ENCODE measurements at places on chromosomes 16 and 17. TPM values are rescaled to one million over a fixed set of nuclear protein-coding genes. Genes with fewer than 3 reads are reported as not detected.

GRCh38 chr16:54655121-54655590 lies 275.5 kb upstream of the IRX5 start:
- DNase-seq = no peak
- H3K4me1 ChIP-seq = peaks cover 3% of the 10 kb centered on the region
- H3K27ac ChIP-seq = no peak overlapping the region
- H3K4me3 ChIP-seq = no peak overlapping the region
- H3K36me3 ChIP-seq = no peaks in the 10 kb centered on the region

GRCh38 chr17:14622615-14623101 lies 321.8 kb downstream of the HS3ST3B1 start:
- H3K27me3 ChIP-seq = peaks cover 6% of the 10 kb centered on the region
- H3K27ac ChIP-seq = no peak overlapping the region
- H3K4me1 ChIP-seq = no peaks in the 10 kb centered on the region
- DNase-seq = no peak
- no peak overlapping the region for H3K4me3 ChIP-seq

DNA sequence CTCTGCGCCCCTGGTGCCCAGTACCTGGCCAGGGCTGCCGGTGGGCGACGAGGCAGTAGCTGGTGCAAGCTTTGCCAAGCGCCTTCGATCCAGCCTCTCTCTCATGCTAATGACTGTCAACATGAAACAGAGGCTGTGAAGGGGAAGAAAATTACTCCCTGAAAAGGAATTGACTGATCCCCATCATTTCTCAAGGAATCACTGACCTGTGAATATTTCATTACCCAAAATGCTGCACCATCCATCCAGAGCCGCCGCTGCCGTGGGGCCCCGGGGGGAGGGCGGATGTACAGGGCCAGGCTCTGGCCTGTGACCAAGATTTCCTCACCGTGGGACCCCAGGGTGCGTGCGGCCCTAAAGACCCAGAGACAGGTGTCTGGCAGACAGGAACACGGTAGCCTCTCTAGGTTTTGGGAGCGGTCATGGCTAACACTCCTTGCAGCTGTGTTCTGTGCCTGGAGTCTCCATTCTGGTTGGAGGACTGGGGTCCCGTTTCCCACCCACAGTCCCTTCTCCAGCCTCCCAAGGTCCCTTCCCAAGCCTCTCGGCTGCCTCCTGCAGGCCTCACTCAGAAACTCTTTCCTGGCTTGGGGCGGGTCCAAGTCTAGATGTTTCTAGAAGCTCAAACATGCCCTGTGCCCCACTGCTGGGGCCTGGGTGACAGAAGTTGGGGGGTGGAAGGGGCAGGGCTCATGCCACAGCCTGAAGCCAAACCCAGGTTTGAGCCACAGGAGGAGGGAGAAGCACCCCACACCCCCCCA lies 73.3 kb downstream of the ENGASE start:
- H3K4me3 ChIP-seq = no peak overlapping the region
- no peak overlapping the region for H3K27ac ChIP-seq
- DNase-seq = no peak
- no peaks in the 10 kb centered on the region for H3K36me3 ChIP-seq
- H3K27me3 ChIP-seq = no peaks in the 10 kb centered on the region

GRCh38 chr17:15133826-15134225 lies 131.3 kb downstream of the PMP22 start:
- H3K27ac ChIP-seq = no peak overlapping the region
- H3K4me1 ChIP-seq = no peaks in the 10 kb centered on the region
- no peaks in the 10 kb centered on the region for H3K36me3 ChIP-seq
- no peak overlapping the region for H3K4me3 ChIP-seq
- DNase-seq = no peak

DNA sequence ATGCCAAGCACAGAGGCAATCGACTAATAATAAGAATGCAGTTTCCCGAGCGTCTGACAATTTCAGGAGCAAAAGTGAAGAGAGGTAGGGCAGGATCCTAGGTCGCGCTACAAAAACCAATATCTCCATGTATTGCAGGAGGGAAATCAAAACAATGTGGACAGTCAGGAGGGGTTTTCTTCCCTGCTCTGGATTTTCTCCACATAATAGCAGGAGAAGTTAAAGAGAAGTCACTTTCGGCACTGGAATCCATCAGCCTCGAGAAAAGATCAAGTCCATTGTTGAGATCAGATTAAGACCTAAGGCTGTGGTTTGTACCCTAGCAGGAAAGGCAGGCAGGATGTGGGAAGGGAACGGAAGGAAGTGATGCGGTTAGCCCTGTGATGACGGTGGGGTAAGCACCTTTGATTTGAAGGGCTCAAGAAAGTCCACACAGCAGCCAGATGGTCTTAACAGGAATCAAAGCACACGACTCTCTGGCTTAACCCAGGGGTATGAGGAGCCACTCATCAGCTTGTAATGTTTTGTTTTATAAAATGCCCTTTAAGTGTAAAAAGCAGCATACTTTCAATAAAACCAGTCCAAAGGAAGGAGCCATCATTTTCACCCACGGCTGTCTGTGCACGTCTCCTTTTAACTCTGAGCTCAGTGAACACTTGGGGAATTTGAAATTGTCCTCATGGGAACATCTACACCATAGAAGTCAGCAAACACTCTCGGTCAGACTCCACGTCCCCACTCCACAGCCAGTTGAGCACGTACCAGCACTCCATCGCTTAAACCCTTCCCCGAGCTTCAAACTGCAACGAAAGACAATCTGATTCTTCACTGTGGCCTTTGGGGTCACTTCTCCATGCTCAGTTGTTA lies 15.8 kb upstream of the AKTIP start:
- peaks cover 46% of the 10 kb centered on the region for H3K4me1 ChIP-seq
- peak; percentile 84 for DNase-seq
- H3K27me3 ChIP-seq = no peaks in the 10 kb centered on the region
- no peaks in the 10 kb centered on the region for H3K36me3 ChIP-seq
- peak overlapping the region; percentile 85 for H3K27ac ChIP-seq

DNA sequence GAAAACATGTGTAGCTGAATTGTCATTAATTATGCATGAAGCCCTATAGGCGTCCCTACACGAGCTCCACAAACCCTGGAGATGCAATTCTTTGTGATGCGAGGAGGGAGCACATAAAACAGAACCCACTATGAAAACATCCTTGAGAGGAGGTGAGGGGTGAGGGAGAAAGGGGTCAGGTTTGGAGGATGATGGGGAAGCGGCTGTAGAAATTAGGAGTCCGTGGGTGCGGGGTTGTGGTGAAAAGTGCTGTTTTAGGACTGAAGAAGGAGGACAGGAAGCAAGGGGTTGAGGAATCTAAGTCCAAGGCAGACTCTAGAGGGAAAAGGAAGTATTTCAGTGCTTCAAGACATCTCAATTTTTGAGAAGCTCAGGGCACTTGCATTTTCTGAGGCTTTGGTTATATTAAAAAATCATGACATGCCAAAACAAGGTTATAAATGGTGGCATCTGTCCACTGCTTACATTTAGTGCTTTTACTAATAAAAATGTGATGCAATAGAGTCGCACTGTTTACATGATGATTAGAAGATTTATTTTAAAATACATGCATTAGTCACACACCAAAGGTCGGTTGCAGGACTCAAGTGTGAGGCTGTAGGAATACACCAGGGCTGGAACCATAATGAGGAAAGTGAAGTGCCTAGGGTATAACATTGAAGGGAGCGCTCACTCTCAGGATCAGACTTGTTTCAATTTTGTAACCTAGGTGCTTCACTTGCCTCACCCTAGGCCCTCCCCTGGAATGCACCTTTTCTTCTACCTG lies 379.5 kb downstream of the HS3ST4 start:
- peaks cover 5% of the 10 kb centered on the region for H3K27me3 ChIP-seq
- no peak overlapping the region for H3K27ac ChIP-seq
- H3K36me3 ChIP-seq = no peaks in the 10 kb centered on the region
- H3K4me3 ChIP-seq = no peak overlapping the region
- DNase-seq = no peak

DNA sequence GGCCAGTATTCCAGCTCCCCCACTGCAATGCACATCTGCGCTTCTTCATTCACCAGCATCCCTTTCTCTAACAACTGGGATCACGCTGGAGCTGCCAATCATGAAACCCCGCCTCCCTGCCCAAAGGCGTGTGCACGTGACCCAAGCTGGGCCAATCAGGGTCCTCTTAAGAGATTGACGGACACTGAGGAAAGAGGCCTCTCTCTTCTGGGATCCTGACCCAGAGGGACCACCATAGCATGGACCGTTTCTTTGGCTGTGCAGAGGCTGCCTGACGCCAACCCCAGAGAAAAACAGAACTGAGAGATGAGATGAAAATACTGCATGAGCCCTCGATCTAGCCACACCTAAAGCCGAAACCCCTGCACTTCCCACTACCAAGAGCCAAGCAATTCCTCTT lies 32.0 kb downstream of the COTL1 start:
- no peaks in the 10 kb centered on the region for H3K27me3 ChIP-seq
- H3K4me3 ChIP-seq = no peak overlapping the region

SLC6A2 gene
- not detected for total RNA-seq

KRT20 gene
- not detected for total RNA-seq
